ENCODE measurements at places on chromosomes 5 and 9.

GRCh38 chr9:75265525-75265972, 177.2 kb downstream of the OSTF1 start:
- DNase-seq: peak; percentile 71

DNA sequence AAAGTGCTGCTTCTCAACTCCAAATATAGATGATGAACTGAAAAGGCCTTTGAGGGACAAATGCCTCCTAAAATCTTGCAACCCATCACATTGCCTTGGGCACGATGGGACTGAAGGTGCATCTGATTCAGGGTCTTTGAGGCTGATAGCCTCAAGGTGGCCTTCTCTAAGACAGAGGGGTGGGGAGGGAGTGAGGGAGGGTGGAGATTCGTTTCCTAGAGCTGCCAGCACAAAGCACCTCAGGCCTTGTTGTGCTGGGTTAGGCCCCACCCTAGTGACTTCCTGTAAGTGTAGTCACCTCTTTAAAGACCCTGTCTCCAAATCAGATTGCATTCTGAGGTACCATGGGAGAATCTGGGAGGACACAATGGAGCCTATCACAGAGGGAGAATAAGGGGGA, 57.1 kb downstream of the BARX1 start:
- DNase-seq: no peak

DNA sequence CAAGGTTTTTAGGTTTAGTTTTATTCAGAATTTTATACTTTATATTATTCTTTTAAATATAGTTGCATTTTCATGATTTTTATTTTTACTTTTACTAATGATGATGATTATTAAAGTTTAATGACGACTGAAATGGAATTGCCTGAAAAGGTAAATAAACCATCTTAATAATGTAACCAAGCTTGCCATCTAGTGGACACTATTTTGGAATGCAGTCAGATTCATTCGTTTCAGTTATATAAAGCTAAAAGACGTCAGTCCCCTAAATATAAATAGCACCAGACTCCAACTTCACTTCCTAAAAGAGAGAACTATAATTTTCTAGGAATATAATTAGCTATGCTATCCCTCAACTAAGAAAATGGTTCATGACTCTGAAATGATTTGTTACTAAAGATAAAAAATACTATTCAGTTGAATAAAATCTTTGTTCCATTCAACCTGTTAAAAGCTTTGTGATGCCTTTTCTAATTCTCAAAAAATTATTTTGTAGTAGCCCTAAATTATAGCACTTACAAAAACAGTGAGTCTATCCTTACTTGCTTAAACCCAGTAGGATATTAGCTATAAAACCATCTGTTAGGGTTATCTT, 19.9 kb downstream of the ABITRAM start:
- DNase-seq: peak; percentile 77

DNA sequence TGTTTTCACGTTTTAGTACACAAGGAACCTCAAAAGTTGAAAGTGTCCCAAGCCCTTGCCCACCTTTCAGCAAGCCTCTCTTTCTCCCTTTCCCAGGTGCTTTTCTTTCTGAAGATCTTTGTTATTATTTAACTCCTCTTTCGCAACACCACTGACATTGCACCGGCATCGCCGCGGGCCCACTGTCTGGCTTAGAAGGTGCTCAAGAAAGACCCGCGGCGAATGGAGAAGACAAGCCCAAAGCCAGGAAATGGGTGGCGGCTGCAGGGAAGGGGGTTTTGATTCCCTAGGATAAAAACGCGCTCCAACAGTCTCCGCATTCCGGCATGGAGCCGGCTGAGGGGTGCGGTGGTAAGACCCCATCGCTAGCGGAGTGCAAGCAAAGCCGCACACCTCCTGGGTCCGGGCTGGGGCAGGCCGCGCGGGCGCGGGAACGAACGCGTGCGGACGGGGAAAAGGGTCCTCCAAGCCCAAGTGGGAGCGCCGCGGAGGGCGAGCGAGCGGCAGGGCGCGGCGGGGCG, 404 bp upstream of the AFAP1L1 start:
- DNase-seq: no peak

GRCh38 chr9:98158071-98158831, 34.2 kb downstream of the CORO2A start:
- no peak for DNase-seq

DNA sequence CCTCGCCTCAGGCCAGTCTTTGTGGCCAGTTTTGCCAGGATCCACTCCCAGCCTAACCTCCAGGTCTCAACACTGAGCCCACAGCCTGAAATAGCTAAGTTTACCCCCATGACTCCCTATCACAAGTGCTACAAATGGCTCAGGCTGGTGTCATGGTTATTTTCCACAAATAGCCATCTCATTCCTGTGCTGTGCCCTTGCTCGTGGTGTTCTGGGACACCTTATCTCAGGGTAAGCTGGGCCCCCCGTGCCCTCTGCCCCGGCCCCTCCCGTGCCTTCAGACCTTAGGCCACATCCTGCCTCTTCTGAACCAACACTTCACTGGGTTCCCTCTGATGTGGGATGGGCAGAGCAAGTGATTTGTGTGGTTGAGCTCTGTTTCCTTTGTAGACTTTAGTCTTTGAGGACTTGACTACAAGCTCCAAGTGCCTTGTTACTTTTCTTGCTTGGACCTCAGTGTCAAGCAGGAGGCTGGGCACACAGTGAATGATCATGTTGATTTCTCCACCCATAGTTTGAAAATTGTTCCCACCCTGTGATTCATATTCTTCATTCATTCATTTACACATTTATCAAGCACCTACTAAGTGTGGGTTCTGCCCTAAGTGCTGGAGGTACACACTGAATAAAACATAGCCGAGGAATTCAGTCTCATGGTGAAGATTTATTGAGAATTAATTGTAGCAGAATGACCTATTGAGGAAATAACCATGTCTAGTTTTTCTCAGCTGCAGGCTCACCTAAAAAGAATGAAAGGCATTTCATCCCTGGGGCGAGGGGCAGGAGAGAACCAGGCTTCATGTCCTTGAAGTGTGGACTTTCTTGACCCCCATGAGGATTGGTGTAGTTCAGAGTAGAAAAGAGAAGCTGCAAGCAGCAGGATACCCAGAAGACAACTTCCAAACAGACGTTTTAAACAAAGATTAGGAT, 84.5 kb upstream of the CTNNA1 start:
- DNase-seq: peak; percentile 66

- DNase-seq: peak; percentile 3
These were observed 2344.7 kb upstream of the ACO1 start for GRCh38 chr9:30039712-30040111.

DNA sequence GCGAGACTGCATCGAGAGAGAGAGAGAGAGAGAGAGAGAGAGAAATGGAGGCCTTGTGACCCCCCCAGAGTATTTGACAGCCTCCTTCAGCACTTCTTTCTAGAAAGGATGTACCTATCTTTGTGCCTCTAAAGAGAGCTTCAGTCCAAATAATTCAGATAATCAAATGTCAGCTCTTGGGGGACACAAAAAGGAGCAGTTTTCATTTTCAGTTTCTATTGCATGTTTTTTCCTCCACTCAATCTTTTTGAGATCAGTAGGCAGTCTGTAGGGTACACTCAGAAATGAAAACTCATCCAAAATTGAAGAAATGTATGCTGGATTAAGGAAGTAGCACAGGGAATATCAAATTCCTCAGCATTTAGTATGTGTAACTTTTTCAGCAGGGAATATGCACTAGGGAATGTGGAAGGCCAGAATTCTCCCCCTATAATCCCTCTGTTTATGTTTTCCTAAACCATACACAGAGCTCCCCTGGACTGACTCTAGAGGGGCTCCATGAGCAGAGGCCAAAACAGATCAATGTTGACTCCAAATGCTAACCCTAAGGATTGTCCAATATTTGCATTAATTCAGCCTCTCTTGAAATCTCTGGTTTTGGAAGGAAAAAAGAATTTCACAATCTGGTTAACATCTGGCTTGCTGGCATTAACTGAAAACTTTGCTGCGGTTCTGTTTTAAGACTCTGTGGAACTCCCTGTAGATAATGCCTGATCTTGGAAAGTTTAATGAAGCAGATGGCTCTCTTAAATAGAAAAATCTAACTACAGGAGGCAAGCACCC, 250.1 kb downstream of the CEMIP2 start:
- DNase-seq: peak; percentile 2

GRCh38 chr5:67510204-67510603, 313.6 kb upstream of the CD180 start:
- no peak for DNase-seq

- no peak for DNase-seq
These were observed 321.1 kb downstream of the PLK2 start for GRCh38 chr5:58138791-58139190.

DNA sequence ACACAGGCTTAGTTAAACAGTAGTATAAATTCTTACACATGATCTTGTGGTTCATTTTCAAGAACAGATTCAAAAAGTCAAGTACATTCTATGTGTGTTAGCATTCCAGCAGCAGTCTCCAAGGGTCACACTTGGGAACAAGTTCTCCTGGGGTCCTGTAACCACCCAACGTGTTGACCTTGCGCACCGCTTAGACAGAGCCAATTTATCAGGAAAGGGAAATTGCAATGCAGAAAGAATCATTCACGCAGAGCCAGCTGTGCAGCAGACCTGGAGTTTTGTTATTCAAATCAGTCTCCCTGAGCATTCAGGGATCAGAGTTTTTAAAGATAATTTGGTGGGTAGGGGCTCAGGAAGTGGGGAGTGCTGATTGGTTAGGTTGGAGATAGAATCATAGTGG, 8.5 kb upstream of the RXFP3 start:
- peak; percentile 15 for DNase-seq

DNA sequence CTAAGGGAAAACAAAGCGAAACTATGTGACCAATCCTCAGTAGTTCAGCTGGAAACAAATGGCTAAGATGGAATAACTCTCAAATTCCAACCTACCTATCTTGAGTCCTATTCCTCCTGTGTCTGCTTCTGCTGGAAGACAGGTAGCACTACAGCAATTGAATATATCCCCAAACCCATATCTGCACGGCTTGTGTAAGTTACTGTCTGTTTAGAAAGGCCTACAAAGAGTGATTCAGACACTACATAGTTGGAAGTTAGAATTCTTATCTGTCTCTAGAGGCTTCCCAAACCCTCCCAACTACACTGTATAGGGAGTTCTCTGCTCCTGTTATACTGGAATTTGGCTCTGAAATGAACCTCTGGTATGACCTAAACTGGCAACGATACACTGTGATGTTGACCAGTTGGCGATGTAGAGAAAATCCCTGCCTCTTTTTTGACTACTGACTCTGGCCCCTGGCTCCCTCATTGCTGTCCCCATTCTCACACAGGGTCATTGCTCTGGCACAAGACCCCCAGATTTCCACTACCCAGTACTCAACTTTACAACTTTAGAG, 22.6 kb upstream of the NADK2 start:
- DNase-seq: no peak

- DNase-seq: peak; percentile 62
These were observed 28.9 kb downstream of the SHC3 start for GRCh38 chr9:89149726-89150125.

DNA sequence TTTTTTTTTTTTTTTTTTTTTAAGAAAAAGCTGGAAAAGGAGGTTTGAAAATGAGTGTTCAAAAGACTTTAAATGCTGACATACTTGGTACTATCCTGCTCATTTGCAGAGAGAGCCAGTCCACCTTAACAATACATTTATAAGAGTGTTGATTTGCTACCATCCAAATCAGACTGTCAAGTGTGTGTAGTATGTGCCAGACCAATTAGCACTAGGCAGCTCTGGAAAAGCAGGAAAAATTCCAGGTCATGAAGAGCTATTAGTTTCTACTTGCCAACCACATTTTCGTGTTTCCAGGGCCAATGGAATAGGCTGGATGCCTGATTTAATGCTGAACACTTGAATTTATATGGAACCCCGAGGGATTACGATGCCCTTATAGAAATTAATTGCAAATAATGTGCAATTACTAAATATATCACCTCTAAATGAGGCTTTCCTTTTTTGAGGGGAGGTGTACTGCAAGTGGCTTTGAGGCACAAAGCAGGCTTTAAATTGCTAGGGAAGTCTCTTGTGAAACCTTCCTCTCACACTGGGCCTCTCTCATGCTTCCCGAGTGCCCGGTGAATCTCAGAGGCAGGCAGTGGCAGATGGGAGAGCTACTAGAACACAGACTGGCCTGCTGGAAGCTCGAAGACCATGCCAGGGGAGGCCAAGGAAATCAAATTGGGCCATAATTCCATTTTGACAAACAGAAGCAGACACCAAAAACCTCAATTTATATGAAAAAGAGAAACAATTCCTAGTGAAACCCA, 178.7 kb downstream of the PPP2R2B start:
- no peak for DNase-seq

DNA sequence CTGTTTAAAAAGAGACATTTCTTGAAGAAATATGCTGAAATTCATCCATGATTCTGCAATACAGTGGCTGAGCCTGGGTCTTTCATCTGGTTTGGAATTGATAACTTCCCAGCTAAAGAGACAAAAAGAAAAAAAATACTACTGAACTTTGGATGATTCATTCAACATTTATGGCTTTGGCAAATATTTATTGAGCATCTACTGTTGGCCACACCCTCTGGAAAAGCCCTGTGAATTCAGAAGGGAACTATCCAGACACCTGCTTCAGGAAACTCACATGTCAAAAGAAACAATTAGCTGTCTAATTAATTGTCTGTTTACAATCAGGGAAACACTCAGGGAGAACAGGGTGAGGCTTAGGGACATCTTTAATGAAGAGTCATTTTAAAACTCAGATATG, 17.8 kb upstream of the ZNF622 start:
- DNase-seq: no peak

DNA sequence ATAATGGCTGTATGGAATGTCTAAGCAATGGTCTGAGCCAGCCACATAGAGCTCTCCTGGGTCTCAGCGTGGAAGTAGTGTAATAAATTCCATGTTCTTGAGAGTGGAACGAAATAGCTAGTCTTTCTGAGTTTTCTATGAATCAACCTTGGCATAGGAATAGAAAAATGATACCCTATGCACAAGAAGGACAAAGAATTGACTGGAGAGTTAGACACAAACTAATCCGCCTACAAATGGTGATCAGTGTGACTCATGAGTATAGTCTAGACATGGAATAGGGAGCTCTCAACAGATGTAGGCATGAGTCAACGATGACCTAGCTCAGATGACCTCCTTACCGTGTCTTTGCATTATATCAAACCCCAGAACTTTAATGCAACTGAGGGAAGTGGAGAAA, 256.8 kb upstream of the GRIN3A start:
- peak; percentile 35 for DNase-seq

DNA sequence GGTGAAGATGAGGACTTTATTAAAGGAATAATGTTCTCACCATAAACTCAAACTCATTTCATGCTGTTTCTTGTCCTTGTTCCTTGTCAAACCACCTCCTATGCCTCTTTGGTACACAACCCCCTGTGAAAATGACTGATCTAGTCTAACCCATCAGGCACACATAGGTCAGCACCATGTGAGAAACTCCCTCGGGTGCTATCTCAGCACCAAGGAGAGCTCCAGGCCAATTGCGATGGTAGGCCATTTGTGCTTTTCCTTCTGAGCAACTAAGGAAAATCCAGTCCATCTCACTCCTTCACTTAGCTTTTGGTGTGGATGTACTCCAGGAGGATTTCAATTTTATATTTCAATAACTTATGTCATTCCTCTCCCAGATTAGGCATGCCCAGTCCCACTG, 199.8 kb downstream of the ZNF608 start:
- peak; percentile 52 for DNase-seq

DNA sequence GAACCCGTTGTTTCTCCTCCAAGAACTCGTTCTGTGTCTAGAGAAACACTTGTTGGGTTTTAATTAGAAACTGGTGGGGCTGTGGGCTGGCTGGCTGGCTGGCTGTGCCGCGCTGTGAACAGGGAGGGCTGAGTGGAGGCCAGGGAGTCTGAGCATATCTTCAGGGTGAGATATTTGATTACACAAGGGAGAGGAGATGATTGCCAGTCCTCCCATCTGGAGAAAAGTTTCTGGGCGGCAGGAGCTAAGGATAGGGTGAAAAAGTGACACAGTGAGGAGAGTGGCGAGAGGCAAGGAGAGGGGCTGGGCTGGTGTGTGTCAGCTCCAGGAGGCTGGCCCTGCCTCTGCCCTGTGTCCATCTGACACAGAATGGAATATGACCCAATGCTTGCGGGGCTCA, 63.0 kb downstream of the GDNF start:
- peak; percentile 63 for DNase-seq
